ENCODE measurements at places on chromosomes 1 and 21.

DNA sequence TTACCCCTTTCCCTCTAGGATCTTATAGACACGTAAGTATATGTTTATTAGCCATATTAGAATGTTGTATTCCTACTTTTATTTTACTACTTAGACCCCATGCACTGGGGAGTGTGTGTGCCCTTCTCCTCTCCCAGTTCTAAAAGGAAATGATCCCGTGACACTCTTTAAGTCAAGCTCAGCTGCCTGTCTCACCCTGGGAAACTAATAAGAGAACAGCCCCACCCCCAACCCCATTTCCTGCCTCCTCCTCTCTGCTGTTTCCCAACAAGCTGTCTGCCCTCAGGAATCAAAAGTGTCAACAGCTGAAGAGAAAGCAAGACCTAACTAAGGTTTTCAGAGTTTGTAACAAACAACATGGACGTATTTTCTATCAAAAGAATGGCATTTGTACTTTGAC is 92.6 kb upstream of the VAV3 start:
- DNase-seq, result no peak

- no peak for DNase-seq
Observed at GRCh38 chr1:56320464-56321149, 258.8 kb downstream of the PLPP3 start.

DNA sequence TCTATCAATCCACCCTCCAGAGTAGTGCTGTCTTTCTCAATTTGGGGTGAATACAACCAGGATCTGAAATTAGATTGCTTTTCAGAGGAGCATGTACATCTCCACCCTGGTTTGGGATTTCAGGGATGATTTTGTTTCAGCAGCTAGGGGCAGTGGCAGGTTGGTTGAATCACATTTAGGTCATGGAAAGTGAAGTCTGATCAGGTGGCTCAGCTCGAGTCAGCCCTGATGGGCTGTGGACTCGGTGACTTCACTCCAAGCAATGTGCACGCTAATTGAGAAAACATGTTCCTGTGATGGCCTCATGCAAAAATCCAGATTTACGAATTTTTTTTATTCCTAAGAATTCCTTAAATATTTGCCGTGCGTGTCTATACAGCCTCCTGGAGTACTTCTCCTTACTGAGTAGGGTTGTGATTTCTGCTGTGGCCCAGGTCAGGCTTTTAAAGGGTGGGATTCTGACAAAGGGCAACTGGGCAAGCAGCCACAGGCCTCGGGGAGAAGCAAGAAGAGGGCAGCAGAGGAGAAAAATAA is 7.5 kb downstream of the NGF start:
- no peak for DNase-seq

DNA sequence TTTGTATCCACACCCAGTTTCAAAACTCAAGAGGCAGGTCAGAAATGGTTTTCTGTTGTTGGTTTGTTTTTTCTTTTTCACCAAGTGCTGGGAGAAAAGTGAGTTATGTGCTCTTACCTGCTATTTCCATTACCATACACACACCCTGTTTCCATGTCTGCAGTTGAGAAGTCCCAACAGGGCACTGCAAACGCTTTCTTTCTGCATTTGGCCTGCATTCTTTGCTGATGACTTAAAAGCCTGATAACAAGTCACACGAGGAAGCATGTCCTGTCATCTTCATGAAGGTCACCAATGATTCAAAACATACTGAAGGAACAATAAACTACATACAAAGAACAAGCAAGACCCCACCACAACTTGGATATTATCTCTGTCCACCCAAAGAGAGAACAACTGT is 24.8 kb upstream of the KCNE1 start:
- DNase-seq, result peak; percentile 26

GRCh38 chr1:26772687-26773086 is 15.1 kb upstream of the PIGV start:
- no peak for DNase-seq

DNA sequence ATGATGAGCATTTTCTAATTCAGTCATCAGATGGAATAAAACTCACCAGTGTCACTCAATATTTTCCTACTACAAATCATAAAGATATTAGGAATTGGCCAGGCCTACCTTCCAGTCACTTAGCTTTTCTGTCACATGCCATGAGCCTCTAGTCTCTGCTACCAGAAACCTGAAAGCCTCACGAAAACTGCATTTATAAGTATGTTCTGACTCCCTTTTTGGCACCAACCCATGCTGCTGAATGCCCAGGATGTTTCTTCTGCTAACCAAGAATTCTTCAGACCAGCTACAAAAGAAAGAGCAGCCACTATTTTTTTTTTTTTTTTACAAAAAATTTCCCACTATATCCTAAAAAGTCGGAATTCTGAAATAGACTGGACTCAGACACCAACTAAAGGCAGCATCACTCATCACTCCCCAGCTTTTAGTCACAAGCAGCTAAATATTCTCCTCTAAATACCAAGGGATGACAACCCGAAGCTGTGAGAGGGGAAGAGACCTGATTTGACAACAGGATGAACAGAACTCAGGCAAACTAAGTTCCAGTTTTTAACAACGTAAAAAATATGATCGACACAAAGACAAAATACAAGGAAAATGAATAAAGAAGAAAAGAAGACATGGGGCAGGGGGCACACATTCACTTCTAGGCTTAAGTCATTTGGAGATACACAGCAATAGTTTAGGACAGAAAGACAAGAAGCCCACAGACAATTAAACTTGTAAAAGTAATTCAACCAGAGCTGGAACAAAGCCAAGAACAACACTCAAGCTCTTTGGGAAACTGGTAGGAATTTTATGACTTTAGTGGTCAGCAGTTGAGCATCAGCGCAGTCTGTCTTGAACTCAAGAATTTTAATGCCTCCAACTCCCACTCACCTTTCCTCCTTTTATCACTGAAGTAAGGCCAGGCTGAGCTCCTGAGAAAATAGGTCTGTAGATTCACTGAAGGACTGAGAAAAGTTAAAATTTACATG is 1.7 kb downstream of the DCAF8 start:
- peak; percentile 49 for DNase-seq

DNA sequence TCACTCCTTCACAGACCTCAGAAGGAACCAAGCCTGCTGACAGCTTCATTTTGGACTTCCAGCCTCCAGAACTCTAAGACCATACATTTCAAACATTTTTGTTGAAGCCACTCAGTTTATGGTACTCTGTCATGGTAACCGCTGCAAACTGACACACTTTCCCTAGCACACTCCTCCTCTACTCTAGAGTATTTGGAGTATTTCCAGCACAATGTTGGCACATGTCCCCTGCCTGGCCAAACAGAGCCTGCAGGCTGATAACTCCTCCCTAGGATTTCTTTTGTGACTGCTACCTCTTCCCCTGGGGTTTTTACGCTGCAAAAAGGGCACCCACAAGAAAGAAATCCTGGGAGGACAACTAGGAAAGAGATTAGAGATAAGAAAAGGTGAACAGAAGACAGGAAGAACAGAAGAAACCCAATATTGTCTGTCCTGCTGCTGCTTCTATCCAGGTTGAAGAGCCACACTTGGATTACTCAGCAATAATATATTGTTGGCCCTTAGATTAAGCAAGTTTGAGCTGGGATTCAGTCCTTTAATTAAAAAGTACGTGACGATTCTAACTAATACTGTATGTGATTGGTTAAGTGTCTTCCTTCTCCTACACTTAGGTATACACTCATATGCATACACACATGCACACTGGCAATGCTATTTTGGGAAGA is 844.1 kb downstream of the LTN1 start:
- no peak for DNase-seq

DNA sequence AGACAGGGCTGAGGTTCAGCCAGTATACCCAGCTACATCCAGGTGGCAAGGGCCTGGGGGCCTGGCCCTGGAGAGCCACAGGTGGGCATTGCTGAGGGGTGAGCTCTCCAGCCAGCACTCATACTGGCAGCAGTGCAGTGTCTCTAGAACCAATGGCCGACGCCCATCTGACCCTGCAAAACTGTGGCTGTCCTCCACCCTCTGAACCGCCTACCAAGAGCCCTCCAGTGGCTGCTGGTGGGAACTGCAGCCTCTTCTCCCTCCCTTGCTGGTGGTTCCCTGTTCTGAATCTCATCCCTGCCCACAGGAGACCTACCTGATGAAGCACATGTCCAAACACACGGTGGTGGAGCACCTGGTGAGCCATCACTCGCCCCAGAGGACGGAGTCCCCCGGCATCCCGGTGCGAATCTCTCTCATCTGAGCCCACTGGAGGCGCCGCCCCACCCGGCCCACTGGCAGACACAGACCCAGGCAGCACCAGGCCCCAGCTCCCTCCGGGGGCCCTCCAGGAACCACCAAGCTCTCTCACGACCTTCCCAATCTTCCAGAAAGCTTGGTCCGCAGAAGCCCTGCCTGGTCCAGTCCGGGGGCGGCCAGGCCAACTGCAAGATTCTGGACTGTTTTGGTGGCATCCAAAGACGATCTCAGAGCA is 22.1 kb downstream of the A3GALT2 start:
- peak; percentile 41 for DNase-seq

GRCh38 chr1:18893120-18893519 is 9.2 kb downstream of the ALDH4A1 start:
- no peak for DNase-seq

GRCh38 chr1:40921981-40922677 is 57.4 kb upstream of the CTPS1 start:
- DNase-seq, result no peak

GRCh38 chr1:175332515-175332914 is 139.9 kb upstream of the KIAA0040 start:
- DNase-seq, result no peak

DNA sequence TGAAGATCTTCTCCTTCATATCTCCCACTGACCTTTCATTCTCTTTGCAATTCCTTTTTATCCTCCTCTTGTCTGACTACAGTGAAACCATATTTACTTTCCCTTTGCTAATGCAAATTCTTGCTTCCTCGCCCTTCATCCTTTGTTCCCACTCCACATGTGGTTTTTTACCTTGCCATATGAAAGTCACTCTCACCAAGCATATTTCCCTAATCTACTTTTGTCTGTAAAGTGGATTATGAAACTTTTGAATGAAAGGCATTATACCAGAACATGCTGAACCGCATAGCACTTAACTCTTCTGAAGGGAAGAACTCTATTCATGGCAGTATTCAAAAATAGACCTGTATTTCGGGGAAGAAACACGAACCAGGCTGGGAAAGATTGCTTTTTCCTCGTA is 8.0 kb upstream of the TMPRSS15 start:
- no peak for DNase-seq

DNA sequence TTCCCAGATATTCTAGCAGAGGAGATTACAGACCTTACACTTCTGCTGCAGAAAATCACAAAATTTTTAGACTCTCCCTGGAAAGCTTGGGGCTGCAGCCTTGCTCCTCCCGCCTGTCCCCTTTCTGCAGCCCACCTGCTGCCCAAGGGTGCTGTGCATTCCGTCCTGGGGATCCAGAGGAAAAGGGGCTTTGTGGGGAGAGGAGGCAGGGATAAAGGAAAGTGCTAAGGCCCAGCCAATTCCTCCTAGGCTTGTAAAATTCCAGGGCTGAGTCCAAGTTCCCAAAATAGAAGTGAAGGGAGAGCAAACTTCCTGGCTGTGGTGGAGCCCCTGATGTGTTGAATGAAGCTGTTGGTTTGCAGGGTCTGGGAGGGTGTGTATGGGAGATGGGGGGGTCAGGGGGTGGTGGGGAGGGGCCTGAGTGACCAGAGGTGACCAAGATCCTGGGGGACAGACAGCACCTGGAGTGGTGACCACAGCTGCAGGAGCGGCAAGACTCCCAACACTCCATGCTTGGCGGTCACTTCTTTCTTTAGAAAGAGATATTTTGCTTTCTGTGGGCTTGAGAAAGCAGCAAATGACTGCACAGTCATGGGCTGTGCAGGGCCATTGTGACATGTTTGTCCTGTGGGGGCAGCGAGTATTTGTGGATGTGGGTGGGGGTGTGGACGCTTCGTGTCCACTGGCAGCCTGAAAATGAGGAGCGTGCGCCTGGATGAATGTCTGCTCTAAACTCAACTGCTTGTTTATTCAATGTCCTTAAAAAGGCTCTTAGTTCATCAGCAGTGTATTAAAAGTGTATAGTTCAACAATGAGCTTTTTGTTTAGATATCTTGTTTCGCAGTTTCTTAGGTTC is 68.4 kb downstream of the TLR5 start:
- no peak for DNase-seq

GRCh38 chr1:167453123-167453522 is 65.2 kb downstream of the CD247 start:
- DNase-seq, result no peak

- no peak for DNase-seq
Observed at GRCh38 chr21:42080788-42081083, 9.6 kb downstream of the UMODL1 start.

DNA sequence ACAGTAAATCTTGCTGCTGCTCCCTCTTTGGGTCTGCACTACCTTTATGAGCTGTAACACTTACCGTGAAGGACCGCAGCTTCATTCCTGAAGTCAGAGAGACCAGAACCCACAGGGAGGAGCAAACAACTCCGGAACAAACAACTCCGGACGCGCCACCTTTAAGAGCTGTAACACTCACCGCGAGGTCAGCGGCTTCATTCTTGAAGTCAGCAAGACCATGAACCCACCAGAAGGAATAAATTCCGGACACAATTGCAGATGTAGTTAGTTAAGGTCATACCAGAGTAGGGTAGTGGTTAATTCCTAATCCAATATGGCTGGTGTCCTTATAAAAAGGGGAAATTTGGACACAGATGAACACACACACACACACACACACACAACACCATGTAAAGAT is 37.7 kb downstream of the VTCN1 start:
- no peak for DNase-seq

DNA sequence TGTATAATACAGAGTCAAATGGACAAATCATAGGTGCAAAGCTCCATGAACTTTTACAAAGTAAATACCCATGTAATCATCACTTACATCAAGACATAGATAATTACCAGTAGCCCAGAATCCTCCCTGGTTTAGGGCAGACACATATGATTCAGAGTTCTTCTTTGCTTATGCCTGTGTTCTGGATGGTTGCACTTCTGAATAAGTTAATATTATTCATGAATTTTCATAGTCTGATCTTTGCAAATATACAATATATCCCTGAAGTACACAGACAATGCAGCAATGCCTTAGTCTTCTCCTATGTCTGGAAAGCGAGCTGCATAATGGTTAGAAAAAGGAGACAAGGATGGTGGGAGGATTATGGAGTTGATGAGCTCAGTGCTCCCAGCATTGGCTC is 122.4 kb upstream of the PLXNA2 start:
- DNase-seq, result no peak

GRCh38 chr21:46468108-46468774 is 9.6 kb downstream of the DIP2A start:
- no peak for DNase-seq
